ENCODE measurements at places on chromosomes 11 and 22.

DNA sequence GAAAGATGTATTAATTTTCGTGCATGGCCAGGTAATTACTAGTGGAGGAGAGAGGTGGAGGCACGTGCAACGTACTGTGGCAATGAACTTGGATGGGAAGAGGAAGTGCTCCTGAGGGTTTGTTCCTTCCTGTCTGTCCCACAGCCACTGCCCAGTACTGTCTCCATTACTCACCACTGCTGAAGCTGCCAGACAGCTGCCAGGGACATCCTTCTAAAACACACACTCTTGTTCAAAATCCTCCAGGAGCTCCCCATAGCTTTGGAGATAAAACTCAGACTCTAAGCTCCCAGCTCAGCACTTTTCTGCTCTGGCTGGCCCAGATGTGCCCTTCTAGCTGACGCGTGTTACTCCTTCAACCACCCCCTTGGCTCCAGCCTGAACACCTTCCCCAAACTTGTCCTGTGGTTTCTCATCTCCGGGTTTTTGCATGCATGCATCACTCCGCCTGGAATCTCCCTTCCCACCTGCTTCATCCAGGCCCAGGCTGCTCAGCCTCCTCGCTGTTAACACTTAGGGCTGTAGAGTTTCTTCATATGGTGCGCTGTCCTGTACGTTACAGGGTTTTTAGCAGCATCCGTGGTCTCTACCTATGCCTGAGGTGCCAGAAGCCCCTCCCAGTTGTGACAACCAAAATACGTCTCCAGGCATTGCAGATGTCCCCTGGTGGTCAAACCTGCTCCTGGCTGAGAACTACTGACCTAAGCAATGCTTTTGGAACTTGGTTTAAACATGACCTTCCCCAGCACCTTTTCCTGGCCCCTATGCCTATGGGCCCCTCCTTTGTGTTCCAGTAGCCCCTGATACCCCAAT lies 69.5 kb downstream of the C11orf91 start:
- DNase-seq = no peak

DNA sequence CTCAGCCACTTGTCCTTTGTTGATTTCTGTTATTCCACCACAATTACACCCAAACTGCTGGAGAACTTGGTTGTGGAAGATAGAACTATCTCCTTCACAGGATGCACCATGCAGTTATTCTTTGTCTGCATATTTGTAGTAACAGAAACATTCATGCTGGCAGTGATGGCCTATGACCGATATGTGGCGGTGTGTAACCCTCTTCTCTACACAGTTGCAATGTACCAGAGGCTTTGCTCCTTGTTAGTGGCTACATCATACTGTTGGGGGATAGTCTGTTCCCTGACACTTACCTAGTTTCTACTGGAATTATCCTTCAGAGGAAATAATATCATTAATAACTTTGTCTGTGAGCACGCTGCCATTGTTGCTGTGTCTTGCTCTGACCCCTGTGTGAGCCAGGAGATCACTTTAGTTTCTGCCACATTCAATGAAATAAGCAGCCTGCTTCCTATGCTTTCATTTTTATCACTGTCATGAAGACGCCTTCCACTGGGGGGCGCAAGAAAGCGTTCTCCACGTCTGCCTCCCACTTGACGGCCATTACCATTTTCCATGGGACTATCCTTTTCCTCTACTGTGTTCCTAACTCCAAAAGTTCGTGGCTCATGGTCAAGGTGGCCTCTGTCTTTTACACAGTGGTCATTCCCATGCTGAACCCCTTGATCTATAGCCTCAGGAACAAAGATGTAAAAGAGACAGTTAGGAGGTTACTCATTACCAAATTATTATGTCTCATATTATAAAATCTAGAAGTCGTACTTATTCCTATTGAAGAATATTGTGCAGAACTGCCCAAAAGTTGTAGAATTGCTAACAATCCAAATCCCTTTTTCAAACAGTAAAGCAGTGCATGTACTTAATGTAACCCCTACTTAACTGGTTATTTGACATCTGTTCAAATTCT lies 53.2 kb downstream of the OR4C6 start:
- no peak for DNase-seq

DNA sequence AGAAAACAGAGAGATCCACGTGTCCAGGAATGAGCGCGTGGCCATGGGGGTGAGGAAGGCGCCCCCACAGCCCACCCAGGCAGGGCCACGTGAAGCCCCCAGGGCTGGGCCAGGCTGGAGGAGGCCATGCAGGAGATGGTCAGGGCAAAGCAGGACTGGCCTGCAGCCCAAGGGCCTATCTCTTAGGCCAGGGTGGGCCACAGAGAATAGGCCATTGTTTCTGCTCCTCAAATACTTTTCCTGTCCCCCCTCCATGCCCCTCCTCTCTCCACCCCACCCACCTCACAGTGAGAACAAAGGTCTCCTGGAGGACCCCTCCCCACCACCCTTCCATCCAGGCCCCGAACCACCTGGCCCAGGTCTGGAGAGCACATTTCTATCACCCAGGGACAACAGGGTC lies 8.3 kb upstream of the CDC42EP1 start:
- DNase-seq = no peak

- no peak for DNase-seq
These were observed 48.6 kb upstream of the SLC22A12 start for GRCh38 chr11:64542172-64543125.

- no peak for DNase-seq
These were observed 685.0 kb downstream of the ETS1 start for GRCh38 chr11:127902382-127902781.

- DNase-seq = no peak
These were observed 250.0 kb downstream of the DYNC2H1 start for GRCh38 chr11:103359216-103359615.

GRCh38 chr22:44523981-44524759 lies 26.1 kb upstream of the RTL6 start:
- no peak for DNase-seq

GRCh38 chr11:69888483-69889181 lies 69.4 kb upstream of the FGF3 start:
- no peak for DNase-seq

GRCh38 chr22:19044381-19044780 lies 77.8 kb downstream of the DGCR2 start:
- DNase-seq = no peak

DNA sequence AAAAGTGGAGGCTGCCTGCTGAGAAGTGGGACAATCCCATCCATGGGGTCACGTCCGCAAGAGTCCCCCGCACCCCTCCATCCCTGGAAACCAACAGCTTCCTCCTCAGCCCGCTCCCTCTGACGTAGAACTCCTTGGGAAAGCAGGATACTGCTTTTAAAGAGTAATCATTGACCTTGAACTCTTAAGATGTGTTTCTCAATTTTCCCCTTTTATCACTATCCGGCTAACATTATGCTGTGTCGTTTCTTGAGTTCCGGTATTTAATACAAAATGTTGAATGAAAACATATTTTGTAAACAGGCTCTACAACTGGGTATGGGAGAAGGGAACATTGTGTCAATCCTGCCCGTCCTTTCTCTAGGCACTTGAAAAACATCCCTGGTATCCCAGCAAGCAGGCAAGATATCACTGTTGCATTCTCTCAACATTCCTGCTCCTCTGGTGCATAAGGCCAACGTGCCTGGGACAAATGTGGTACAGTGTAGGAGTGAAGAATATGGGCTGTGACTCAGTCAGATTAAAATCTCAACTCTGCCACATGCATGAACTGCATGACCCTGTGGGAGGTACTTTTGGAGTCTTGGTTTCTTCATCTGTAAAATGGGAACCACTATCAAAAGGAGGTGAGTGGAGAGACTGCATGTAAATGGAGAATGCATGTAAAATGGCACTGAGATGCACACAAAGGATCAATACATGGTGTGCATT lies 52.8 kb downstream of the WT1 start:
- DNase-seq = no peak

GRCh38 chr11:123682696-123683410 lies 28.4 kb upstream of the SCN3B start:
- no peak for DNase-seq

DNA sequence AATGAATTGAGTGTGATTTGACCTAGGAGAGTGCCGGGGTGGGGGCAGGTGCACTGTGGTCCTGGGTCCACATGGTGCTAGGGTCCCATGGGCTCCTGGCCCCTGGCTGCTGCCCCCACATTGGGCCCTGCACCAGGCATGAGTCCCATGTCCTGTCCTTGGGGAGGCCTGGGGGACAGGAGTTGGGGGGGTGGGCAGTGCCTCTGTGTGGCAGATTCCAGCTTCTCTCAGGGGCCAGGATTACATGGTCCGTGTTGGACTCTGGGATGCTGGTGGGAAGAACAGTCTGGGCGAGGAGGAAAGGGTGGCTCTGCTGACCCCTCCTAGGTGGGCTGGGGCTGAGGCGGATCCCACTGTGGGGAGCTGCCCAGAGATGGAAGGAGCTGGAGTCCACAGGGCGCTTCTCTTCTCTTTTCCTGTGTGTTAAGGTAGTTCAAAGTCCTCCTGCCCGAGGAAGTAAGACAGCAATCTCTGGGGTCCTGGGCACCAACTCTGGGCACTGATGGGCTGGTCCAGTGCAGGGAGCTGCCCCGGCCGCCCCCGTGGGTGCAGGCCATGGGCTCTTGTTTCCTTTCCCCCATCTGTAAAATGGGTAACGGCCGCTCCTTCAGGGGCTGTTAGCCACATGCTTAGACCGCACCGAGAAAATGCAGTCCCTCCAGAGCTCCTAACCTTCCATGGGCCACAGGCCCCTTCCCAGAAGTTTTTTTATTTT lies 19.8 kb downstream of the KCNQ1 start:
- DNase-seq = no peak

GRCh38 chr22:34702279-34702678 lies 363.7 kb upstream of the ISX start:
- DNase-seq = no peak
